ENCODE measurements at places on chromosomes 1 and 21.

GRCh38 chr1:116956378-116956777 is 45.2 kb upstream of the CD101 start:
- DNase-seq = no peak

- peak; percentile 82 for DNase-seq
These were observed 61.2 kb downstream of the AK4 start for GRCh38 chr1:65209005-65209885.

GRCh38 chr1:81237473-81238089 is 563.2 kb upstream of the ADGRL2 start:
- DNase-seq = no peak

- no peak for DNase-seq
These were observed 47.8 kb upstream of the PBX1 start for GRCh38 chr1:164511001-164511705.

DNA sequence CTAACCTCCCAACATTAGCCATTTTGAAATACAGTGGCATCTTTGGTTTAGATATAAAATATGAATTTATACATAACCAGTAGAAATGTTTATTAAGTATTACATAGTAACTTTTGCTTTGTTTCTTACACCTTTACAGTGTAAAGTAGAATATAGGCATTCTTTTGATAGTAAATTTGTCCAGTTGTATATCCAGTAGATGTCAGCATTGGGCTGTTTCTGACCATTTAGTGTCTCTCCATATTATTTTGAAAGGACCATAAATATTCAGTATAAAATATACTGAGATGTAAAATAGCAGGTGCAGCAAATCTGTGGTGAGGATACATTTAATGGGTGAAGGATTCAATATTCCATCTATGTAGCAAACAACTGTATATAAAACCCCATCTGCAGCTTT is 115.8 kb upstream of the ZRANB2 start:
- DNase-seq = peak; percentile 53

DNA sequence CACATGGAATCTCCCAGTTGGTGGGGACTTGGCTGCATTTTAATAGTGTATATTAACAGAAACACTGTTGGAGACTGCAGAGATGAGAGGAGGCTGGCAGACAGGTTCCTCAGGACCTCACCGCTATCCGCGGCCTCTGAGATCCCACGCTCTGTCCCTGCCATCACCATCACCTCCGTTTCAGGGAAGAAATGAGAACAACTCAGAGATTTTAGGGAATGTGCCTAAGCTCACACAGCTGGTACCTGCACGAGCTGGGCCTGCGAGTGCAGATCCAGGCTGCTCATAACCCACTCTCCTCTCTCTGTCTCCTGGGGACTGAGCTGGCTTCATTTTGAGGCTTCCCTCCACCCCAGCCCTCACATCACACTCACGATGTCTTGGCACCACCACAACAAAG is 62.0 kb downstream of the UMODL1 start:
- no peak for DNase-seq

GRCh38 chr1:202158810-202159533 is 1.4 kb downstream of the PTPN7 start:
- no peak for DNase-seq
